ENCODE measurements at places on chromosomes 7 and 10. TPM values are rescaled to one million over a fixed set of nuclear protein-coding genes. Genes with fewer than 3 reads are reported as not detected.

DNA sequence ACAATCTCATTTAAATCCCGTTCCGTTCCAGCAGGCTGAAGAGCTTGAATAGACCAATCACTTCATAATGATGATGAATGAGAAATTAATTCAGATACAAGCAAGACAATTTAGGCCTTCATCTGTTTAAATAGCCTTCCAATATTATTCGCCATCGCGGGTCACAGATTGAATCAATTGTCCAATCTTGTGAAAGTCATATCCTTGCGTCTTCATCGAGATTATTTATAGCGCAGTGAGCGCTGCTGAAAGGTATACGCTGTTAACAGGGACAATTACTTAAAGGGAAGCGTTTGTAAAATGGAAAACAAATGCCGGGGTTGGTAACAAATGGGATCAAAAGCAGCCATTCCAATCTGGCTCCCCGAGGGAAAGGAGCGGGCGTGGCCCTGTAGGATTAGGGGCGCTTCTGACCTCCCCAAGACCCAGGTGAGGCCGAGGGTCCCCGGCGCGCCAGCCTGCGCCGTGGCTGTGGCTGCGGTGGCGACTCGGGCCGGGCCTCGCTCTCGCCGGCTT lies 8.6 kb downstream of the EVX1 start:
- DNase-seq = no peak

Gene ZNF117
- 8.4 TPM for total RNA-seq

- no peak for DNase-seq
Measured at GRCh38 chr7:126426652-126427051, 826.1 kb downstream of the GRM8 start.

GRCh38 chr10:125212150-125212809 lies 51.9 kb upstream of the CTBP2 start:
- no peak for DNase-seq

- DNase-seq = peak; percentile 81
Measured at GRCh38 chr10:107614939-107615685, 450.6 kb upstream of the SORCS1 start.

- peak; percentile 79 for DNase-seq
Measured at GRCh38 chr7:113086431-113086888, at the start of gene GPR85. Gene GPR85 (minus strand): TSS chr7:113086827. CDS start chr7:113084721, 2,106 bp downstream.

DNA sequence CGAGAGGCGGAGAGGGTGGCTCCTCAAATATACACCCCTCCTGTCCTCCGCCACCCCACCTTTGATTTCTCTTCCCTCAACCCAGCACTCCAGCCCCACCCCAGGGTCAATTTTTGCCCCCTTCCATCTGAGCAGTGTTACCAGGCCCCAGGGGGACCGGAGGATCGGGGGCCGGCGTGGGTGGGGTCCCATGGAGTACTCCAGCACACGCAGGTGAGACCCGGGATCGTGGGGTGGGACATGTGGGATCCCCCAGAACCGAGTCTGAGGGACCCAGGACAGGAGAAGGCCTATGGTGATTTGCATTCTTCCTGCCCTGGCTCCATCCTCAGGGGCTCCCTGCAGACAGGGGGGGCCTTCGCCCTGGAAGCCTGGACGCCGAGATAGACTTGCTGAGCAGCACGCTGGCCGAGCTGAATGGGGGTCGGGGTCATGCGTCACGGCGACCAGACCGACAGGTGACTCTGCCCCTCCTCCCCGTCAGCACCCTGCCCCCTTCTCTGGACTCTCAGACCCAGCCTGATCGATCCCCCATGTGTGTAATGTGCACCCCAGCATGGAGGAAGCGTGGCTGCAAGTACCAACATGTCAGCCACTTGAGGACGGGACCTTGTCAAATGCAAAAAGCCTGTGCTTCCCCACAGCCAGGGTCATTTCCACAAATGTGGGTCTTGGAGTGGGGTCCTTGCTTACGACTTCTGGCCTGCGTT lies 744 bp downstream of the TRIP6 start:
- DNase-seq = no peak

GRCh38 chr7:2191016-2191415 lies 41.7 kb downstream of the MAD1L1 start:
- DNase-seq = no peak

DNA sequence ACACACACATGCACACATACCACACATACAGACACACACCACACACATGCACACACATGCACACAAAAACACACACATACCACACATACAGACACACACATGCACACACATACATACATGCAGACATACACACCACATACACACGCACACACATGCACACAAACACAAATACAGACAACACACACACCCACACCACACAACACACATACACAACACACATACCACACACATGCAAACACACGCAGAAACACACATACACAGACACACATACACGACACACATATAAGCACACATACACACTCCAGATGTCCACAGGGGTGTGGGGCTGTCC lies 60.1 kb upstream of the PPP2R2D start:
- no peak for DNase-seq

DNA sequence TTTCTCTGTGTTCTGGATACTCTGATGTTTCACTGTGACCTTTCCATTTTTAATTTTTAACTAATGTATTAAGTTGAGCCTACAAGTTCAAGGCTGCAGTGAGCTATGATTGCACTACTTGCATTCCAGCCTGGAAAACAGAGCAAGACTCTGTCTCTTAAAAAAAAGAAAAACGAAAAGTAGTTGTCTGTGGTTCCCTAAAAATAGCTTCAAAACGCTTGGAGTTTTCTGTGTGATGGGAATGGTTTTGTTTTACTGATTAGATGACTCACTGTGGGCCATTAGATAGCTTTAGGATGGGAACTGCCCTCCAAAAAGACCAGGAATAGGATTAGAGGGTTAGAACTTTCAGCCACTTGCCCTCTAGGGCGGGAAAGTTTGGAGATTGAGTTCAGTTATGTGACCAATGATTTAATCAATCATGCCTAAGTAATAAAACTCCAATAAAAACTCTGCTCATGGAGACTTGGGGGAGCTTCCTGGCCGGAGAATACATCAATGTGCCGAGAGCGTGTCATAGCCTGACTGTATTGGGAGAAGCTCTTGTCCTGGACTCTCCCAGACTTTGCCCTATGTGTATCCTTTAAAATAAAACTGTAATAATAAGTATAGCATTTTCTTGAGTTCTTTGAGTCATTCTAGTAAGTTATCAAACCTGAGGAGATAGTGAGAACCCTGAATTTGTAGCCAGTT lies 147.1 kb downstream of the LYZL1 start:
- peak; percentile 71 for DNase-seq

DNA sequence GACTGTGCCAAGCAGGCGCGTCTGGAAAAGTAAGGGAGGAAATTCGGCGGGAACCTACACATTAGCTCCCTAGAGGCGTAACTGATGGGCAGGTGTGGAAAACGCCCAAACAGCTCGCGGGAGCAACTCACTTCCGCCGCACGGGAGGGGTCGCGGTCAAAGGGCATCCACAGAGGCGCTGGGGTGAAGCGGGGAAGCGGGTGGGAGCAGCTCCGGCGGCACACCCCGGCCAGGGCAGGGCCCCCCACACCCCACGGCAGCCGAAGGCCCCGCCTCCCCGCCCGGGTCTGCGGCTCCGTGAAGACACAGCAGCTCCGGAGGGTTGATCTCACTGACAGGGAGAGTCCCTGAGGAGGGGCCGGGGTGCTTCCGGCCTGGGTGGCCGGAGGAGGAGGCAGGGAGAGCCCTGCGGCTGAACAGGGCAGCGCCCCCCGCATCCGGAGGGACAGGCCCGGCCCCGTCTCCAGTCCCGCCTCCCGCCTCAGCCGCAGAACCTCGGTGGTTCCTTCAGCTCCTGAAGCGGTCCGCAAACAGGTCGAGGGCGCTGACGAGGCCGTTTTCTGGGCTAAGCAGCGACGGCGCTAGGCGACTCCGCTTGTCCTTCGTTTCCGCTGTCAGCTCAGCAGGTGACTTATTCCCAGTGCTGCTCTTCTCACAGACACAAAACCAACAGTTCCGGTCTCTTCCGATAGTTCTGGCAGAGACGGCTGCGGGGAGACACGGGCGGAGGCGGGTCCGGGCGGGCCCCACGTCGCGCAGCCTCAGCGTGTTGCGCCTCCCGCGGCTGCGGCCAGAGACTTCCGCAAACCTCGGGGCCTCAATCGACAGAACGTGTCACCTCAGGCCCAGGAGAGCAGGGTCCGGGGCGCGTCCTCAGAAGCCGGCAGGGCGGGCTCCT lies 276.1 kb downstream of the DNAJB6 start:
- no peak for DNase-seq

Gene TRIM4
- total RNA-seq = 32.5 TPM

- no peak for DNase-seq
Measured at GRCh38 chr7:42981601-42982000, 49.4 kb downstream of the MRPL32 start.

DNA sequence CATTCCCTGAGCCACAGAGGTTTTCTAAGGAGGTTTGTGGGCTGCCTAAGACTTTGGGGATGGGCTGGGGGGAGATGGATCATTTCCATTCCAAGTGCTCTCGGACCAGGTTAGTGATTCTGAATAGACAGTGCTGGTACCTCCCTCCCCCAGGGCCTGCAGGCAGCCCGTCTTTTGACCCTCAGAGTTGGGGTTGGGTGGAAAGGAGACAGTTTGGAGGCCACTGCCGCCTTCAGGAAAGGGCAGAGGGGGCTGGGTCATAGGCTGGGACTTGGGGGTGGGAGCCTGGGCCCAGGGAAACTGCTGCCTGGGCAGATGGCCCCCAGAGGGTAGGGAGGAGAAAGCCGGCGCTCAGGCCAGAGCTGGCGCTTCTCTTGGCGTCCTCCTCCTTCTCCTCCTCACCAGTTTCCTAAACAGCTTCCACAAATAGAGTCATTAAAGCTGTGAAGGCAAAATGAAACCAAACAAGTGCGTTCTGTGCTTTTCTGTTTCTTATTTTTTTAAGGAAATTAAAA lies 4.4 kb downstream of the UNC5B start:
- DNase-seq = no peak

DNA sequence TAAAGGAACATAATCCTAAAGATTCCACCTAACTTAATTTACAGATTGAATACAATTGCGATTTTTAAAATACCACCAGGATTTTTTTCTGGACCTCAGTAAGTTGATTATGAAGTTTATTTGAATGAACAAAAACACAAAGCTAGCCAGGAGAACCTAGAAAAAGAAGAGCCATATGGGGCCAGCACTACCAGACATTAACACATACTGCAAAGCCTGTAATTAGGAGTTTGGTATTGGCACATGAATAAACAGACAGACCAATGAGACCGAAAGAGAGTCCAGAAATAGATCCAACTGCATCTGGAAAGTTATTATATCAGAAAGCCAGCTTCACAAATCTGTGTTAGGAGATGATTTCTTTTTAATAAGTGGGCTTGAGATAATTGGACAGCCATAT lies 105.5 kb upstream of the CHST15 start:
- no peak for DNase-seq

Gene SPACDR
- not detected for total RNA-seq

Gene OPN4
- not detected for total RNA-seq

Gene ACTR3C
- total RNA-seq = not detected

GRCh38 chr7:4139656-4140625 lies 542.2 kb upstream of the FOXK1 start:
- no peak for DNase-seq

Gene CDK1
- 183 TPM for total RNA-seq

Gene ZNF488
- not detected for total RNA-seq

DNA sequence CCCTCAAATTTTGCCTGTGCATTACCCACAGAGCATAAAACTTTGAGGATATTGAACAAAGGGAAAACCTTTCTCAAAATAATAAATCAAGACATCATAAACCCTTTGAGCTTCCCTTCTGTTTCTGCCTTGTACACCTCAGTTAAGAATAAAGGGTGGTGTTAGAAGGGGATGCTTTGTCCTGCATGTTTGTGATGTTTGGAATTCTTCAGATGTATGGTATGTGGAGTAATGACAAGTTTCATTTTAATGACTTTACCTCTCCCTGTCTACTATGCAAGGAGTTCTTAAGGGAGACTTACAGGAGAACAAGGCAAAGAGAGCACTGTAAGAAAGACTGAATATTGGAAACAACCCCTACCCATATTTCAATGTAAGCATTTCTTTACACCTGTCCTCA lies 99.2 kb downstream of the HECW1 start:
- DNase-seq = no peak

Gene SP4
- 8.3 TPM for total RNA-seq

GRCh38 chr7:78149787-78150186 lies 351.2 kb downstream of the PHTF2 start:
- DNase-seq = peak; percentile 90

Gene TMEM273
- total RNA-seq = not detected

Gene TDRD1
- 0.06 TPM for total RNA-seq
